ENCODE measurements at places on chromosomes 12 and 14.

DNA sequence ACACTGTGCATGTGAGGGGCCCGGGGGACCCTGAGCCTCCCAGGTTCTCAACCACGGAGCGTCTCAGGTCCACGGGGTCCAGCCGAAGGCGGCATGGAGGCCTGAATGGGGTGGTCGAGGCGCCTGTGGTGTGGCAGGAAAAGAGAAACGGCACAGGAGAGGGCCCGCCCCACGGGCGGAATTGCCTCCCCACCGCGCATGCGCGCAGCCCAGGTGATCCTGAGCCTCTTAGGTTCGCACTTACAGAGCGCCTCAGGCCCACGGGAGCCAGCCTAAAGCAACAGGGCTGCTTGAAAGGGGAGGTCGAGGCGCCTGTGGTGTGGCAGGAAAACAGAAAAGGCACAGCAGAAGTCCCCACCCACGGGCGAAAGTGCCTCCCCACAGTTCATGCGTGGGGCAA lies 311.0 kb downstream of the ALG10 start:
- no peak for DNase-seq

DNA sequence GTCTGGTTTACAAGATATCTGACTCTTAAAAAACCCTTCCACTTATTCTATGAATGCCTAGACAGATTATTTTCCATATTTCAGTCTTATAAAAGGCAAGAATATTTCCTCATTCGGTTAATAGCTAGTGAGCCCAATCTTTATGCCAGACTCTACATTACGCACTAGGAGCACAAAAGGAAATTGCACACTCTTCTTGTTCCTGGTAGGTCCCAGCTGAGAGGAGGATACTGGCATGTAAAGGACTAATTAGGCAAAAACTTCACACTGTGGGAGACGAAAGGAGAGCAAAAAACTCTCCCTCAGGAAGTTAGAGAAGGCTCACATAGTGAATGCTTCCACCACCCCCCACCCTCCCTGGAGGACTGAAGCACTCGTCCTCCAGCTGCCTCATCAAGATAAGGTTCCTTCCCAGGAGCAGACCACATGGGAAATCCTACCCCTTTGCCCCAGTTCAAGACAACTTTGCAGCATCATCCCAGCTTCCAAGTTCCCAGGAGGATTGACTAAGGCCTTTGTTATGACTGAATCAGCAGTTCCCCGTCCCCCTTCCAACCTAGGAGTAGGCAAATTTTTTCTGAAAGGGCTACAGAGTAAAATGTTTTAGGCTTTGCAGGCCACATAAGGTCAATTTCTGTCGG lies 14.5 kb downstream of the CAPZA3 start:
- DNase-seq = no peak

DNA sequence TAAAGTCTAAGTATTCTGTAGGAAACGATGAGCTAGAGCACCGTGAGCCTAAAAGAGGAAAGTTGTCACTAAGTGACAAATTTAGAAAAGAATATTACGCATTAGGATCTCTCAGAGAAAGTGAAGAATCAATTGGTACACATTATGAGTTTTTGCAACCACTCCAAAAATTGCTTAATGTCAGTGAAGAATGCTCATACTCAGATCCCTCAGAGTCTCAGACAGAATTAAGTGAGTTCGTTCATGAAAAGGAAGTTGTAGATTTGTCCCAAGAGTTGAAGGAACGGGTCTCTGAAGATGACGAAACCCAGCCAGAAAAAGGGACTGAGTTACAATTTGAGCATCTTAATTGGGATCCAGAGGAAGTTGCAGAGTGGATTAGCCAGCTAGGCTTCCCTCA lies 1.5 kb downstream of the SAMD15 start:
- no peak for DNase-seq

DNA sequence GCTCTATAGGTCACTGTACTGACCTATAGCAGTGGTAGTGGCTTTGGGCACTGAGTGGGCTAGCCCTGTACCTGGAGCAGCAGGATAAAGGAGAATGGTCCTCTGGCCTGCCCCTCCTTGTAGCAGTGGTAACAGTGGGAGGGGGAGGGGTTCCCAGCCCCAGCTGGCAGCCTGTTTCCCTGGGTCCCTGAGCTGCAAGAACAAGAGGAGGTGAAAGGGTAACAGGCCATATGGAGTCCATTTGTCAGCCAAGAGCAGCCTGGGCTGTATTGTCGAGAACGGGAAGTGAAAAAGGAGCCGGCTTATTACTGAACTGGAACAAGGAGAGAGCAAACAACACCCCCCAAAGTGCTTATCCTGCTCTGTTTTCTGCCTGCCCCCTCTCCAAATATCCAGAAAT lies 73.8 kb upstream of the SRSF5 start:
- DNase-seq = peak; percentile 51

DNA sequence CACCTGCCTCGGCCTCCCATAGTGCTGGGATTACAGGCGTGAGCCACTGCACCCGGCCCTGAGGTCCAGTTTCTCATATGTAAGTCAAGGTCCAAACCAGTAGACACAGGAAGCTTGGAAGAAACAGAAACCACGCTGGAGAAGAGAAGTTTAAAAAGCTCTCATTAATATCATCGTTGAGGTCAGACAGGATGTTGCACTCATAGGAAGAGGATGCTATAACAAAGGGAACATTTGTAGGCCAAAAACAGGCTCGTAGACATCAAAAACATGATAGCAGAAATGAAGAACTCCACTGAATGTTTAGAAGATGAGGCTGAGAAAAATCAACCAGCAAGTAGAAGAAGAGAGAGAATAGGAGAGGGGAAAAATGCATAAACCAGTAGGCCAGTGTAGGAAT lies 46.8 kb downstream of the ACACB start:
- no peak for DNase-seq

- peak; percentile 74 for DNase-seq
These were observed 20.5 kb downstream of the CBX5 start for GRCh38 chr12:54259194-54260011.

DNA sequence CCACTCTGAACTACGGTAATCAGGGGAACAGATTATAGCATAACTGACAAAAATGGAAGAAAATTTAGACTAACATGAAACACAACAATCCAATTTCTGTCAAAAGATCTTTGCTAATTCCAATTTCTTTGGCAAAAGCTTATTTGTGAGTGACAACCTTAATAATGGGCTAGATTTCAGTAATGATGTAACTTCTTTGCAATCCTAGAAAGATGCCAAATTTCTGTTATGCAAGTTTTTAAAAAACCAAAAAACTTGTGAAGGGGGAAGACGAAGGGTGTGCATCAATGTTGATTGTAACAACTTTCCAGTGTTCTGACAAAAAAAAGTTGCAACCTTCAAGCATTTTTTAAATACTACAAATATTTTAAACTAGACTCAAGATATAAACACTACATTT lies 59.9 kb downstream of the DICER1 start:
- DNase-seq = no peak

- DNase-seq = no peak
These were observed 863.2 kb downstream of the LRFN5 start for GRCh38 chr14:42469637-42470426.

DNA sequence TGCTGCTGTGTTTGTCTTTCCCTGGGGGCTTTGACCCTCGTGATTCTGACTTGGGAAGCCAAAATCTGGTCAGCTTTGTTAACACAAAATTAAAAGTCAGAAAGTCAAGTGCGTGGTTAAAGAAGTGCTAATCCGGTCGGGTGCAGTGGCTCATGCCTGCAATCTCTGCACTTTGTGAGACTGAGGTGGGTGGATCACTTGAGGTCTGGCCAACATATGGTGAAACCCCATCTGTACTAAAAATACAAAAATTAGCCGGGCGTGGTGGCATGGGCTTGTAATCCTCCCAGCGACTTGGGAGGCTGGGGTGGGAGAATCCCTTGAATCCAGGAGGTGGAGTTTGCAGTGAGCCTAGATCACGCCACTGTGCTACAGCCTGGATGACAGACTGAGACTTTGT lies 844.6 kb downstream of the VRK1 start:
- DNase-seq = no peak

- no peak for DNase-seq
These were observed 144.9 kb downstream of the LRIG3 start for GRCh38 chr12:58775396-58775795.

- no peak for DNase-seq
These were observed 74.4 kb downstream of the MGST1 start for GRCh38 chr12:16421806-16422205.

DNA sequence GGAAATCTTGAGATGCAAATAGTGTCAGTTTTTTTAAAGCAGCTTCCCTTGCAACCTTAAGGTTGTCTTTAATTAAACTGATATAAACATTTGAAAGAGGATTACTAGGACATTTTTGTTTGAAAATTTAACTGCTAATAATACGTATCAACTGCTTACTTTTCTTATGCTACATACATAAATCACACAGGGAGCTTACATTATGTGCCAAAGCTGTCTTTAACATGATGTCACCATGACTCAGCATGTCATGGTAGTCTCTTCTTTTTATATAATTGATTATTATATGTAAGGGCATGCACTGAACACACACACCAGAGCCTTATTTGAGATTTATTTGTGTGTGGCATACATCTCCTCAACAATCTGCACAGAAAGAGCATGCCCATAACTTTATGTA lies 63.0 kb upstream of the PTHLH start:
- DNase-seq = no peak

GRCh38 chr12:57623385-57623784 lies 9.6 kb downstream of the B4GALNT1 start:
- DNase-seq = no peak

- DNase-seq = no peak
These were observed 246.6 kb downstream of the ANO6 start for GRCh38 chr12:45462506-45462905.

DNA sequence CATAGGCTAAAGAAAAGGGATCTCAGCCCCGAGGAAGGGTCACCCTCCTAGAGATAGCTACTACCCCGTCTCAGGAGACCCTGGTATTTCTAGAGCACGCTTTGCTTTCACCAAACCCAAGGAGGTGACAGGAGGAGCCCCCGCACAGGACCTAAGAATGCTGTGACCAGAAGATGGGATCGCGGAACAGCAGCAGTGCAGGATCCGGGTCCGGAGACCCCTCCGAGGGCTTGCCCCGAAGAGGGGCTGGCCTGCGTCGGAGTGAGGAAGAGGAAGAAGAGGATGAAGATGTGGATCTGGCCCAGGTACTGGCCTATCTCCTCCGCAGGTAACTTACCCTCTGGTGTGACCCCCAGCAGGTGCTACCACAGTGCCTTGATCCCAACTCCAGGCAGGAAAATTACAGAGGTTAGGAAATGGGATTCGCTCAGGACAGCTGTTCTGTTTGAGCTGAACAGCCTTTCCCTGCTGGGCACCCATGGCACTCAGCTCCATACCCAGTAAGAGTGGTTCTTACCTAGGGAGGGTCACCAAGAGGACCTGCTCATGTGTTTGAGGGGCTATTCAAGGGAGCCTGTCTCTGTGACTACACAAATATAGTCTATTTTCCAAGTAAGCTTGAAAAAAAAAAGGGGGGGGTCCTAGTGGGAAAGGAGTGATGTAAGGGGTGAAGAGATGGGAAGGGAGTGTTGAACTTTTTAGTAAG lies 826 bp upstream of the NRL start:
- no peak for DNase-seq

GRCh38 chr14:71638523-71639196 lies 293.6 kb upstream of the RGS6 start:
- no peak for DNase-seq

DNA sequence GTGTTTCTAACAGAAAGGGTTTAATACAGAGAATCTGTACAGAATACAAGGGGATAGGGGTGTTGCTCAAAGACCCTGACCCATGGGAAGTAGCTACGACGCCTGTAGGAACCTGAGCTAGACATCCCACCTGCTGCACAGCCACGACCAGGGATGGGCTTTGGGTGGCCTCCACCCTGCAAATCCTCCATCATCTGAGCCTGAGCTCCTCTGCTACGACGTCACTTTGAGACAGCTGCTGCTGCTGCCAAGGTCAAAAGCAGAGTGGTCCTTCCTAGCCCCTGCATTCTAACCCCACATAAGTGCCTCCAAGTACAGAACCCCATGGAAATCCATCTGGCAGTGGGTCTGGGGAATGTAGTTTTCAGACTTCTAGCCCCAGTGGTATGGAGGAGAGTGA lies 43.8 kb downstream of the JAG2 start:
- DNase-seq = no peak

DNA sequence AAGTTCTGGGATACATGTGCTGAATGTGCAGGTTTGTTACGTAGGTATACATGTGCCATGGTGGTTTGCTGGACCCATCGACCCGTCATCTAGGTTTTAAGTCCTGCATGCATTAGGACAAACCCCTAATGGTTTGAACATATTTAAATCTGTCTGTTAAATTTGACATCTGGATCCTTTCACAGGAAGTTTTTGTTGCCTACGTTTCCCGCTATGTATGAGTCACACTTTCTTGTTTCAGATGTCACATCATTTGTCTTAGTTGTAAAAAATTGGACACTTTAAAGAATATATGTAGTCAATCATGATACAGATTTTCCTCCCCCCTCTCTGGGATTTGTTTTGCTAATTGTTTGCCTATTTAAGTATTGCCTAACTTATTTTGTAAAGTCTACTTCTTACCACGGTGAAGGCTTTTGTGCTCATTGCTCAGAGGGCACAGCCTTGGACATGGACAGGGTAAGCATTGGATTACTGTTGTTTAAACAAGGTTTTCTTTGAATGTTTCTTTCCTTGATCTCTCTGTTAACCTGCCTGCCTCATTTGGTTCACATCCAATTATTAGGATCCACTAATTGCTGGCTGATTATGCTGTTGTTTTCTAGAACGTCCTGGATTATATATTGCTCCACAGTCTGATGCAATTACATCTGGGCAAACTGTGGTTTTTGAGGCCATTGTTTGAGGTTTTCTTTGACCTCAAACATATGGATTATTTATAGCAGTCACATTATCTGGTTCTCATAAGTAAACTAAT lies 1441.4 kb downstream of the AACS start:
- DNase-seq = no peak

GRCh38 chr12:62762645-62763044 lies 172.3 kb downstream of the PPM1H start:
- no peak for DNase-seq

- DNase-seq = peak; percentile 44
These were observed 187.9 kb downstream of the ETV6 start for GRCh38 chr12:11837216-11837934.

DNA sequence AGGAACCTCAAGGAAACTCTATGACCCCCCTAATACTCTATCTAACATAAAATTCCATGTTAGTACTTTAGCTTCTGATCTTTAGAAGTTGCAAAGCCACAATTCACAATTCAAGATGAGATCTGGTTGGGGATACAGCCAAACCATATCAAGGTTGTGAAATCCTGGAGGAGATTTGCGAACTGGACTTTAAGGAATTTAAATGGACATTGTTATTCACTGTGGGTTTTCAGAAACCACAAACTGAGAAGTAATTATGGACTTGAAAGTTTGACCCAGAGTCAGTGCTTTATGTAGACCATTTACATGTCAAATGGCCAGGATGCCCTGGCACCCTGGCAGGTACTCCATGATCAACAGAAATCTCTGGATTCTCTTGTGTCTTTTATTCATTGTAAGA lies 14.2 kb upstream of the CDKL1 start:
- DNase-seq = no peak

GRCh38 chr12:122505419-122506051 lies 4.8 kb upstream of the ZCCHC8 start:
- DNase-seq = no peak

- DNase-seq = no peak
These were observed 3.9 kb downstream of the TAOK3 start for GRCh38 chr12:118368821-118369220.

Data from NCI-H2029 treated with DMSO at 0.1 percent for 48 hours (cell line).